ENCODE measurements at places on chromosomes 12 and 14.

DNA sequence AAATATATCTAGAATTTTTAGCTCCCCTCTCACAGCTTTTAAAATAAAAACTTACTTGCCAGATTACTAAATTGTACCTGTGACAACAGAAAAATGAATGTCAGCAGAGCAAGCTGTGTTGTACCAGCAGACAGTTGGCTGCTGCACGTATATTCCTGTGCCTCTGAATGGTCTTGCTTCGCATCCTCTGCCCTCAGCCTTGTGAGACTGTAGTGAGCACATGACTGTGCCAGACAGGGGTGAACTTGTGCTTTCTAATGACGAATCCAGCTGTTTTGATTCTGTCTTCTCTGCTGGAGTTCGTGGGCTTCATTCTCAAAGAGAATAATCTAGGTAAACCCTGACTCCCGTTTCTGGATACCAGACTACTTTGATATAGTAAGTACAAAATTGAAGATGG lies 58.3 kb upstream of the FRMD6 start:
- no peak for DNase-seq

- no peak for DNase-seq
These were observed 92.5 kb downstream of the CALM1 start for GRCh38 chr14:90489306-90489705.

GRCh38 chr12:93139028-93139665 lies 210.1 kb upstream of the EEA1 start:
- peak; percentile 65 for DNase-seq

DNA sequence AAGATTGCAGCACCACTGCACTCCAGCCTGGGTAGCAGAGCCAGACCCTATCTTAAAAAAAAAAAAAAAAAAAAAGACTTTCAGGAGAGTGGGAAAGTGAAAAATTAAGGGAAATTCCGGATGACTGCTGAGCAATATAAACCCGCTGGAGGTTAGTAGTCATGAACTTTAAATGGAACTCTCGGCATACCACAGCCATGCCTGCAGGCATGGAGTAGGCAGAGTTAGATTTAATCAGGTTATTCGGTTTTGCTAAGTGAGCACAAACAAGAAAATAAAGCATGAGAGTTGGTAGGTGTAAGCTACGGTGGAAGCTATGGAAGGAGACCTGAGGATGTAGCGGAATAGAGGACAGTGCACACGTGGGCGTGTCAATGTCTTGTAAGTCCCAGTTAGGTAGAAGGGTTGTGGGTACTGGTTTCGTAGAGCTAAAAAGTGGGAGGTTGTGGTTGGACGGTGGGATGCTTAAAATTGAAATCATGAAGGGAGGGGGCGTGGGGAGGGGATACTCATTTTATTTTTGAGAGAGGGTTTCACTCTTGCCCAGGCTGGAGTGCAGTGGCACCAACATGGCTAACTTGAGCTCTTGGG lies 11.8 kb upstream of the TUBA1C start:
- no peak for DNase-seq

DNA sequence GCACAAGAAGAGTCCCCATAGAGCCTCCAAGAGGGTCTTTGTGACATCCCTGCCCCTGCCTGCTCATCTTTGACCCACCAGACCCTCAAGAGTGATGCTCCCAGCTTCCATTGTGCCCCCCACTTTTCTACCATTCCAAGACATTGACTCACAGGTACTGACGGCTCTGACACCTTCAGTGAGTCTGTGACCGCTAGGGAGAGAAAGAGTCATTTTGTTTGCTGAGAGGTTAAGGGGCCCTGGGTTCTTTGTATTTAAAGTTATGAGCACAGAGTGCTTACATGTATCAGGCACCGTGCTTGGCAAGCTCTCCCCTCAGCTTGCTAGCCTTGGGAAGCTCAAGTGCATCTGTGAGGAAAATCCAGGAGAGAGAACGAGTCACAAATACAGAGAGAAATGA lies 7.1 kb upstream of the KRT82 start:
- no peak for DNase-seq

DNA sequence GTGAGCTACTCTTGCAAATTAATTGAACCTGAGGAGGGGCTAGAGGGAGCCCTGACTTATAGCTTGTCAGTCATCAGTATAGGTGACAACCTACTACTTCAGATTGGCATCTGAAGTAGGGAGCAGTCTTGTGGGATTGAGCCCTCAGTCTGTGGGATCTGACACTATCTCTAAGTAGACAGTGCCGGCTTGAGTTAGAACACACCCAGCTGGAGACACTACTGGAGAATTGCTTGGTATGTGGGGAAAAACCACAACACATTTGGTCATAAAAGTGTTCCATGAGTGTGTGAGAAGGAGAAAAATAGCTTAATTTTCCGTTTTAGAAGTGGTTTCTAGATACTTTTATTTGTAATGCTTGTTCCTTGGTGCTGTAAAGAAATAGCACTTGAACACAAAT lies 30.5 kb upstream of the DDHD1 start:
- DNase-seq = peak; percentile 29

GRCh38 chr12:93884794-93885460 lies 207.8 kb downstream of the CRADD start:
- DNase-seq = no peak

DNA sequence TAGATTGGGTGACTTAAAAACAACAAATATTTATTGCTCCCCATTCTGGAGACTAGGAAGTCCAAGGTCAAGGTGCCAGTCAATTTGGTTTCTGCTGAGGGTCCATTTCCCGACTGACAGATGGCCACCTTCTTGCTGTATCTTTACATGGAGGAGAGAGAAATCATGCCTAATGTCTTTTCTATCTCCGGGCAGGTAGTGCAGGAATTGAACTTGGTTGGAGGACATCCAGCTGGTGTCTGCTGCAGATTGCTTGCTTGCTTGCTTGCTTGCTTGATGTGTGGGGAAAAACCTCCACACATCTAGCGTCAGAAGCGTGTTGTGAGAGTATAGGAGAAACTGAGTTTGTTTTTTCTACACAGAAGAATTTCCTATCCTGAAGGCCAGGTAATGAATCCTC lies 561.4 kb downstream of the DIO2 start:
- no peak for DNase-seq

DNA sequence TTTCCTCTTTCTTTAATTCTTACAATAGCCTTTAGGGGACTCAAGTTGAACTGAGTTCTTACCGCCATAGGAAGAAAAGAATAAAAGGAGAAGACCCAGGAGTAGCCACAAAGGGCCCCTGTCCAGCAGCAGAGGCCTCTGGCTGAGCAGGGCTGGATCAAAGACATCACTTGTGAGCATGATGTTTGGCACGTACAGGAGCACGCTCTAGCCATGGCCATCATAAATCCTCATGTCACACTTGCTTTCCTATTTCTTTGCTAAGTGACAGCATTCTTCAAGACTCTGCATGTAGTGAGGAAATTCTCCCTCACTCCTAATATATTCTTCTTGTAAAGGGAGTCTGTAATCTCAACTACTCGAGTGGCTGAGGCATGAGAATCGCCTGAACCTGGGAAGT lies 15.7 kb downstream of the CLEC4C start:
- DNase-seq = peak; percentile 35

DNA sequence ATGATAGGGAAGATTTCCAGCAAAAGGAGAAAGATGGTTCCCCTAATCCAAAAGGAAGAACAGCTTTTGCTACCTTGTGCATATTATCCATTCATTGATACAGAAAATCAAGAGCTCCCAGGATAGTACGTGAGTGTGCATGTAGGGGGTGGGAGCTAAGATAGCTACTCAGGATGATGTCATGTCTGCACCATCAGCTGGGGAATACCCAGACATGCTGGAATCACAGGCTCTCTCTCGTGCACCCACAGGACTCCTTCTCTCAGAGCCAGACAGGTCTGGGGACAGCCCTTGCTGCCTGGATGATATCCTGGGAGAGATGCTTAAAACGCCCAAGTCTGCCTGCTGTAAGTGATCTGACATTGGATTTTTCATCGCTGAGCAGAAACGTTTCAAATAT lies 38.9 kb downstream of the FOXN3 start:
- DNase-seq = no peak

DNA sequence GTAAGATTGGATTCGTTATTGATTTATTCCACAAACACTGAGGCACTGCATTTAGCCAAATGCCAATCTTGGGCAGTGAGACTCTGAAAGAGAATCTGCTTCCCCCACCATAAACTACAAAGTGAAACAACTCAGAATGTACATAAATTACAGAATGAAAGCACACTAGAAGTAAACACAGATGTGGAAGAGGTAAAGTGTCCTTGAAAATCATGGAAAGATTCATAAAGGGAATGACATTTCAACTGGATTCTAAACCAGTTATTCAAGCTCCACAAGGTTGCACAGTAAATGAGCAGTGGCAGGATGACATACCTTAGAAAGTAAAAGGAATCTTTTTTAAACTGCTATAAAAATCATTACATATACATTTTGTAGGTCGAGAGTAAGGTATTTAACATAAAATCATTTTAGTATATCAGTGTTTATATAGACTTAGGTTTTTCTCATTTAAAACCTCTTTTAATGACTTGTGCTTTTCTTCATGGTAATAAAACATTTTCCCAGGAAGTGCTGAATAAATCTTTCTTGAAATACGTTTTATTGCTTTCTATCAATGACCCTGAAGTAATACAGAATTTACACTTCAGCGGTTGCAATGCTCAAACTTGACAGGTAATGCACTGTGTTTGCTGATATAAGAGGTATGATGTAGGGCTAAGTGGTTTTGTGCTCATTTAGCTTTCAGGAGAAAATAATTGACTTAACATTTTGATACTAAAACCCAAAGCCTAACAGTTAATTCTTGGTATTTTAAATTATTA lies 270.6 kb downstream of the NAV3 start:
- no peak for DNase-seq

DNA sequence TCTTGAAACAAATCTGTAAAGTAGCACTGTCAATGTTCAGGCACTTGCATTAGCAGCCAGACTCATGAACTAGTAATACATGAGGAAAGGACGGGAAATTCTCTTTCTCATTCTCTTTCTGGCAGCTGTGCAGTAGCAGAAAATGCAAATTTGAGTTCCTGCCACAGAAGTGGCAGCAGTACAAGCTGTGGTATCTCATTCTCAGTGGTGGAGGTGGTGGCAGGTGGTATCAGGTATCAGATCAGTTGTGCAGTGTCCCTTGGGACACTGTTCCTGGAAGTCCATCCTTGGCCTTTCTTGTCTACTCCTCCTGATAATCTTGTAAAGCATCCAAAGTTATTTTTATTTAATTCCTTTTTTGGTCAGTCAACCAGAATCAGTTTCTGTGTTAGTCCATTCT lies 103.0 kb downstream of the C12orf42 start:
- no peak for DNase-seq

GRCh38 chr14:100448376-100448775 lies 125.2 kb downstream of the SLC25A47 start:
- no peak for DNase-seq

- peak; percentile 46 for DNase-seq
These were observed 383.8 kb downstream of the PCNX1 start for GRCh38 chr14:71290960-71291466.

DNA sequence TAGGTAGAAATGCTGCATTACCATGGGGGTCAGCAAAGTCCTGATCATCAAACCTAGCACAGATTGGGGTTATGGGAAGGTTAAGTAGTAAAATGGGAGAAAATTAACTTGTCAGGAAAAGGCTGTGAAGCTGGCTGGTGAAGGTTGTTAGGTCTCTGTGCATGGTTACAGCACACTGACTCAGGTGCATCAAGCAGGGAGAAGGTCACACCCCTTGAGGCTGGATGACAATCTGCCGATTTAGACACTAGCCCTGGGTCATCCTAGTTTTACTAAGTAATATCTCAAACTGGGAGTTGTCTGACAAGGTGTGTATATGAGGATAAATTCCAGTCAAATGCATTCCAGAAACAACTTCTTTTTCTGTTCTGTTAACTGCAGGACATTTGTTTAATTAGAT lies 271.1 kb upstream of the LRIG3 start:
- DNase-seq = no peak

DNA sequence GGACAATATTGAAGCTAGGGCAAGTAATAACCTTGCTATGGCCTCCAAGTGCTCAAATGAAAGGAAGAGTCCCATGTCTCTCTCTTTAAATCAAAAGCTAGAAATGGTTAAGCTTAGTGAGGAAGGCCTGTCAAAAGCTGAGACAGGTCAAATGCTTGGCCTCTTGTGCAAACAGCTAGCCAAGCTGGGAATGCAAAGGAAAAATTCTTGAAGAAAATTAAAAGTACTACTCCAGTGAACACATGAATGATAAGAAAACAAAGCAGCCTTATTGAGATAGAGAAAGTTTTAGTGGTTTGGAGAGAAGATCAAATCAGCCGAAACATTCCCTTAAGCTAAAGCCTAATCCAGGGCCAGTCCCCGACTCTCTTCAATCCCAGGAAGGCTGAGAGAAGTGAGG lies 84.1 kb upstream of the PLEKHA5 start:
- DNase-seq = no peak
